ENCODE measurements at places on chromosomes 7 and 10.

DNA sequence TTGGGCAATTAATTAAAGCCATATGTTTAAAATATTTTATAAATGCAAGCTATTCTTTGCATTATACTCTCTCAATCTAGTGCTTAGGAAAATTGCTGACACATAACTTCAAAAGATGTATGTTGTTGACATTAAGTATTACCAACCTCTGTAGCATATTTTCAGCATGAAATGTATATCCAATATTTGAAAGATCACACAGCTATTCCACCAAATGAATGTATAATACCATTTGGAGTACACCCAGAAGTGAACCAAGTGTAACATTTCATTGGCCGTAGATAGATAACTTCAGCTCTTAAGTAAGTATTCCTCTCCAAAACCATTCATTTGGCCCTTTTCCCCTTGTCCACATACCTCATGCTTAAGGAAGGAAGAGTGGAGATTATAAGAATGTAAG is 104.6 kb downstream of the HECTD2 start:
- H3K4me1 ChIP-seq, result no peaks in the 10 kb centered on the region
- no peak overlapping the region for H3K27ac ChIP-seq
- H3K4me3 ChIP-seq, result no peak overlapping the region
- no peaks in the 10 kb centered on the region for H3K27me3 ChIP-seq
- no peaks in the 10 kb centered on the region for H3K36me3 ChIP-seq

DNA sequence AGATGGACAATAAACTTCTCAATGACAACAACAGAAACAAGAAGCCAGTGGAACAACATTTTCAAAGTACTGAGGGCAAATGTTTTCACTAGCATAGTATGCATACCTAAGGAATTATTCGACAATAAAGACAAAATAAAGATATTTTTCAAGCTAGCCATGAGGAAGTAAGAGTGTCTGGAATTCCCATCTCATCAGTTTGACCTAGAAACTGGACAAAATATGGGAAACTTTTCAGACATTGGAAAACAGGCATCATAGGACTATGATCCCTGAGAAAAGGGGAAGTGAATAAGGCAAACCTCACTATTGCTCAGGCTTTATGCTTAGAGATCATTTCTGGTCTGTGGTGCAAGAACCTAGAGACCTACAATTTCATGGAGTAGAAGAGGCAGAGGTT is 86.3 kb downstream of the OAT start:
- DNase-seq, result no peak
- H3K27ac ChIP-seq, result no peak overlapping the region
- no peaks in the 10 kb centered on the region for H3K4me1 ChIP-seq
- no peaks in the 10 kb centered on the region for H3K27me3 ChIP-seq
- no peak overlapping the region for H3K4me3 ChIP-seq

DNA sequence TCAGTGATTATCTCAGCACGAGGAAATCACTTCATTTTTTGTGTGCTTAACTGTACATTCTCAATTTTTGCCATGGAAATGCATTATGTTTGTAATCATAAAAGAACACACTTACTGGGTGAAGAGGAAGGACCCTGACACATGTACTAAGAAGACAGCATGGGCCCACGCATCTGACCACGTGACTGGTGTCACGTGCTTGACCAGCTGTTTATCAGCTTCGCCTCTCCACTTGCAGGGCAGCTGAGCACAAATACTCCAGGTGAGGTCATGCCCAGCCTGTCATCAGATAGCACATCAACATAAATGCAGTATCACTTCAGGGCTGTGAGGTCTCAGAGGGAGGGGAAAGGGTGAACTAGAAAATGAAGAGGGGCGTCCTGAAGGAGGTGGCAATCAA is 179.8 kb downstream of the EBF3 start:
- no peak for DNase-seq
- H3K27me3 ChIP-seq, result no peaks in the 10 kb centered on the region
- H3K36me3 ChIP-seq, result no peaks in the 10 kb centered on the region
- H3K4me1 ChIP-seq, result no peaks in the 10 kb centered on the region
- H3K4me3 ChIP-seq, result no peak overlapping the region

DNA sequence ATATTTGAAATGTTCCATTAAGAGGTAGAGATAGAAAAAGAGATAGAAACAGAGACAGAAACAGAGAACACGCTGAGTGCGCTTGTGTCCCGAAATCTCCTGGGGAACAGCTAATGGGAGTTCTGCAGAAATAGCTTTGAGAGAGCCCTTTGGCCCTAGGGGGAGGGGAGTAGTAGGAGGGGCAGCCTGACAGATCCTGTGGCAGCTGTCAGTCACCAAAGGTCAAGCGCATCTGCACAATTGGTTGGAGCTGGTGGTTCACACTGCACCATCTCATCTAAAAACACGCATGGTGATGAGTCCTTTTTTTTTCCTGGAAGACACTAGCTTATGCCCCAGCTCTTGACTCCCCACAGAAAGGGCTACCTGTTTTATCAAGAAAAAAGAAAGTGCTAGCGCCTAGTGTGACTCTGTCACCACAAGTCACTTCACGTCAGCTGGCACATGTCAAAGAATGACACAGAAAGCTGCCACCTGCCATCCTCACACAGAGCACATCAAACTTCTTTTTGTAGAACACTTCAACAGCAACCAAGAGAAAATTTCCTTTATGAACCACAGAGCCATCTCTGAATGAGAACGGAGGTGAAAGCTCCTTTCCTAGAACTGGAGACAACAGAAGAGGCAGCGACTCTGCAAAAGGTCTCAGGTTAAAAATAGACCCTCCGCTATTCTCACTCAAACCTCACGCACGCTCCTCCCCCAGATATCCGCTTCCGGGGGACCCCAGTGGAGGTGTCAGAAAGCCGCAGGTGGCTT is 125.7 kb downstream of the GFRA1 start:
- H3K36me3 ChIP-seq, result no peaks in the 10 kb centered on the region
- DNase-seq, result no peak
- no peaks in the 10 kb centered on the region for H3K4me1 ChIP-seq

GRCh38 chr7:65798111-65799075 is 74.5 kb upstream of the VKORC1L1 start:
- no peaks in the 10 kb centered on the region for H3K4me1 ChIP-seq
- no peaks in the 10 kb centered on the region for H3K36me3 ChIP-seq
- H3K4me3 ChIP-seq, result no peak overlapping the region
- H3K27me3 ChIP-seq, result no peaks in the 10 kb centered on the region

GRCh38 chr7:140161047-140161446 is 15.7 kb downstream of the KDM7A start:
- no peak overlapping the region for H3K27ac ChIP-seq
- peaks cover 4% of the 10 kb centered on the region for H3K36me3 ChIP-seq
- peaks cover 21% of the 10 kb centered on the region for H3K4me1 ChIP-seq
- no peaks in the 10 kb centered on the region for H3K27me3 ChIP-seq
- no peak for DNase-seq

DNA sequence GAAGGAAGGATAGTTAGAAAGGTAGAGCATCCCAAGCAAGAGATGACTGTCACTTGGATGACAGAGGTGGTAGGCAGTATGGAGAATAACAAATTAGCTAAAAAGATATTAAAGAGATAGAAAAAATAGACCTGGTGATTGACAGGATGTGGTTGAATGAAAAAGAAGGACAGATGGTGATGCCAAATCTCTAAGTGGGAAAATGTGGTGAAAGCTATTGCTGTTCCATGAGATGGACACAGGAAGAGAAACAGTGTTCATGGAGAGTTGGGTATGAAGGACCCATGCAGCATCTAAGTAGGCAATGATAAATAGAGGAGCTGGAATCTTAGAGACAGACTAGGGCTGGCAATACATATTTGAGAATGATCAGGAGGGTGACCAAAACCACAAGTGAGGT is 30.7 kb downstream of the FAM13C start:
- no peak for DNase-seq

DNA sequence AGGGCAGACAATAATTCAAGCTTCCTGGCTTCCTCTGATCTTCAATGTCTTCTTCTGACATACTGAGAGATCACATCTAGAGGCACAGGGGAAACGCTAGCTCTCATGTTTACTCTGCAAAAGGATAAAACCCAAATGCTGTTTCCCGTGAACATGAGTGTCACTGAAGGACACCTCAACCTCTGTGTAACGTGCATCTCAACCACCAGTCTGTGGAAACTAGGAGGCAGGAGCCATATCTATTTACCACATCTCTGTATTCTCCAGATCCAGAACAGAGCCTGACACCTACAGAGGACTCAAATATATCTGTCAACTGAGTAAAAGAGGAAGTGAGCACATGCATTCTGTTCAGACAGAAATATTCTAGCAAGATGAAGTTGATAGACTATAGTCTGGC is 140.3 kb upstream of the TARP start:
- H3K4me3 ChIP-seq, result no peak overlapping the region
- peaks cover 4% of the 10 kb centered on the region for H3K27me3 ChIP-seq
- no peaks in the 10 kb centered on the region for H3K4me1 ChIP-seq
- H3K36me3 ChIP-seq, result no peaks in the 10 kb centered on the region

DNA sequence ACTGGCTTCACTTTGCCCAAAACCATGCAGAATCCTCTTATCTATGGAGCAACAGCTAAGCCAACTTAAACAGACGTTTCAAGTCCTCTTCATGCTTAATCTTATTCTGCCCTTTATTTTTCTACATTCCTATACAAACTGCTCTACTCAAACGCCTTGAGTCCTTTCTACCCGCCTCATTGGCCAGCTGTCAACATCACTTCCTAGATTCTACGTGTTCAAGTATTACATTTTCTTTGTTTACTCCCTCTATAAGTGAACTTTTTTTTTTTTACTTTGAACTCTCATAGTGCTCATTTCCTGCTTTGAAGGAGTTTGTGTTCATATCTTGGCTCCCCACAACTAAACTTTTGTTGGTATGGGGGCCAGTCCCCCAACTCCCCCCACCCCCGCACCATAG is 28.9 kb upstream of the SLC26A5 start:
- no peak for DNase-seq
- H3K4me3 ChIP-seq, result no peak overlapping the region
- H3K36me3 ChIP-seq, result no peaks in the 10 kb centered on the region
- peaks cover 3% of the 10 kb centered on the region for H3K27me3 ChIP-seq
- H3K4me1 ChIP-seq, result no peaks in the 10 kb centered on the region

GRCh38 chr10:69359148-69359547 is 57.6 kb downstream of the TACR2 start:
- H3K36me3 ChIP-seq, result peaks cover 10% of the 10 kb centered on the region
- no peak for DNase-seq
- H3K27ac ChIP-seq, result peak overlapping the region; percentile 38
- H3K4me1 ChIP-seq, result peaks cover 44% of the 10 kb centered on the region

DNA sequence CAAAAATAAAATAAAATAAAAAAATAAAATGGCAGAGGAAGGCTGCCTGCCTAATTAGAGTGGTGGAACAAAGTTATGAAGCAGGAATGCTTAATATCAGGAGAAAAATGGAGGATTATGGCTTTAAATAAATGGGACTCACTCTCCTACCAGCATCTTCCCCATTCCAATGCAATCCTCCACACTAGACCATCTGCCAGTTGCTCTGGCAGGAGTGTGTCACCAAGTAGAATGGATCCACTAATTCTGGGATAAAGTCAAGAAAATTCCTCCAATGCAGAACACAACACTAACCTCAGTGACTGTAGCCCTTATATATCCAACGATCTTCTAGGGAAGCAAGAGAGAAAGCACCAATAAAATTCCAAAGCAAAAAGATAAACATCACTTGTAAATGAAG is 112.5 kb upstream of the ARID5B start:
- no peak overlapping the region for H3K27ac ChIP-seq
- no peak for DNase-seq
- H3K4me3 ChIP-seq, result no peak overlapping the region

Measured in effector memory CD4-positive, alpha-beta T cell (primary cell).